ENCODE measurements at places on chromosomes 3 and 15.
A peak's percentile ranks its signal among the peaks of the same experiment; 100 is the strongest.

- no peak for DNase-seq
Measured at GRCh38 chr15:39713846-39714245, 68.8 kb downstream of the FSIP1 start.

- peak; percentile 69 for DNase-seq
Measured at GRCh38 chr15:91853511-91853947, at the start of gene SLCO3A1. SLCO3A1 (plus strand) TSS chr15:91853708.

- peak; percentile 99 for DNase-seq
Measured at GRCh38 chr3:197031315-197032285, 2.0 kb upstream of the MELTF start.

DNA sequence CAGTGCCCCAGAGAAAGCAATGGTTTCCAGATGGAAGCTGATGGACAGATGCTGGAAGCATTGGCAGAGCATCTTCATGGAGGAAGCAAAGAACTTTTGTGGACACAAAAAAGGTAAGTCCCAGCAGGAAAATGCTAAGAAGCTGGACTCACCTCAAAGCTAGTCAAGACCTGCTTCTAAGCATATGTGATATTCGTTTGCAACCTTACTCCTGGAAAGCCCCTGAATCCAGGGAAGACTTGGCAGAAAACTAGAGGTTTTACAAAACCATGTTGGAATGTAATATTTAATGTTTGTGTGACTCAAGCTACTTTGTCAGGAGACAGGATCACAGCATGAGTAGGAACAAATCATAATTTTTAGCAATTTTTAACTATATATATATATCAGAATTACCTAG is 288.2 kb downstream of the BCHE start:
- no peak for DNase-seq

DNA sequence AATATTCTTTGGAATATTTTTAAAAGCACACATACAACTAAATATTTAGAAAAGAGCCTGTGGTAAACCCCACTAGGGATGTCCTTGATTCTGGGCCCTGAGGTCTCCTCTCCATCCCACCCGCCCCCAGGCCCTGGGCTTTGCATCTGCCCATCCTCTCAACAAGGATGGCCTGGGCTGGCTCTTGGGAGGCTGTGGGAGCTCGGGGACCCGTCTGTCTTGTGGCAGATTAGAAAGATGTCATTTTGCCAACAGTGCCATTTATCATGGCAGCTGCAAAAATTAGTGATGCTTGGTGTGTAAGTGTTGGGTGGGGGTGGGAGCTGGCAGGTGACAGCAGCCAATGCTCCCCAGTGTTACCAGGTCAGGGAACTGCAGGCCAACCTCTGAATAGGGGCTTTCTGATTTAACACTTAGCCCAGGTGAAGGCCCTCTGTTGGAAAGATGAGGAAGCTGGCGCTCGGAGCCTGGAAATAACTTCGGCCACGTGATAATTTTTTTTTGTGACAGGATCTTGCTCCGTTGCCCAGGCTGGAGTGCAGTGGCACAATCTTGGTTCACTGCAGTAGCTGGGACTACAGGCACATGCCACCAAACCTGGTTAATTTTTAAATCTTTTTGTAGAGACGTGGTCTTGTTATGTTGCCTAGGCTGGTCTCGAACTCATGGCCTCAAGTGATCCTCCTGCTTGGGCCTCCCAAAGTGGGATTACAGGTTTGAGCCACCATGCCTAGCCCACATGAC is 16.9 kb upstream of the CSPG4 start:
- DNase-seq = no peak

DNA sequence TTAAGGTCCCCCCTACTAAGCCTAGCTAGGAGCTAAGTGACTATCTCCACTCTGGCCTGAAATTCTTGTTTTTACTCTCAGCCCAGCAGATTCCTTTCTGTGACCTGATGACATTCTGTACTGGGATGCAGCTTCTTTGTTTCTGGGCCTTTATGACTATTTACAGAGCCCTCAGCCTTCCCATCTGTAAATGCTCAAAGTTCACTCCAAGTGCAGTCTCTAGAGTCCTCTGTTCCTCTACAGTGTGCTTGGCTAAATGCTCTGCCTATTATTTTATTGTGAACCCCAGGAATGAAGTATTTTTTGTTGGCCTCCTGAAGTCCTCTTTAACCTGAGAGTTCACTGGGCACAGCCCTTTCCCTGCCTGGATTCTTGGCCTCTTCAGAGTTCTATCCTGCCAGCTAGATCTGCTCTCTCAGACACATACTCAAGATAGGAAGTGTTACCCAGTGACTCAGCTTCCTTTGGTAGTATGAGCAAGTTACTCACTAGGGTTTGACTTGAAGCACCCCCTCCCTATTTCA is 278.1 kb upstream of the P2RY1 start:
- DNase-seq = no peak

DNA sequence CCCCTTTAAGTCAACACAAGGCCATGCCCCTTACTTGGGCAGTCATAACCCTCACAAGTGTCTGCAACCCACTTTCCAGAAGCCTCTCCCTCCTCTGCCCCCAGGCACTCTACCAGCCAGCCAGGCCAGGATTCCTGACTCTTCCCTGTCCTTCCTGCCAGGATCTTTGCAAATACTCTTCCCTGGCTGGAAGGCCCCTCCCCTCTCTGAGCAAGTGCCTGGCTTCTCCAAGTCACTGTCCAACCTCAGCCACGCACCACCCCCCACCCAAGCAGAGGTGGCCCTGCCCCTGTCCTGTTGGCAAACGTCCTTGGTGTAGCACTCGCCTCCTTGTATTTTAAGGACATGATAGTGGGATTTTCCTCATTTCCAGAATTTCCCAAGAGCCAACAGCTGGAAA is 54.7 kb upstream of the USP3 start:
- no peak for DNase-seq

DNA sequence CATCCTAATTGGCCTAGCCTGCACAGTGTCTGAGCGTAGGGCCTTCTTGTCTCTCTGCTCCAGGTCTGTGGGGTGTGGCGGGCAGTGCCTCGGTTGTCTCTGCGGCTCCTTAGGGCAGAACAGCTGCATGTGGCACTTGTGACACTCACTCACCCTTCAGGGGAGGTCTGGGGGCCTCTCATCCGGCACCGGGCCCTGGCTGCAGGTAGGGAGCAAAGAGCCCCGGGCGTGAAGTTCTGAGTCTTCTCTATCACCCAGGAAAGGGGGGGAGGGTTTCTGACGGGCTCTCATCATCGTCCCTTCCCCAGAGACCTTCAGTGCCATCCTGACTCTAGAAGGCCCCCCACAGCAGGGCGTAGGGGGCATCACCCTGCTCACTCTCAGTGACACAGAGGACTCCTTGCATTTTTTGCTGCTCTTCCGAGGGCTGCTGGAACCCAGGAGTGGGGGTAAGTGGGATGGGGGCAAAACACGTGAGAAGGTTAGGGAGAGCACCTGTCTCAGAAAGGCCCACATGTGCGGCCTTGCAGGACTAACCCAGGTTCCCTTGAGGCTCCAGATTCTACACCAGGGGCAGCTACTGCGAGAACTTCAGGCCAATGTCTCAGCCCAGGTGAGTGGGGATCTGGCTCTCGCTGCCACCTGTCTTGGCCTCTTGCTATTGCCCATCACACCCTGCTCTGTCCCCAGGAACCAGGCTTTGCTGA is 2.6 kb downstream of the CHRD start:
- DNase-seq = no peak

- DNase-seq = peak; percentile 89
Measured at GRCh38 chr15:55403531-55403930, 4.6 kb downstream of the CCPG1 start.

- no peak for DNase-seq
Measured at GRCh38 chr15:68666812-68667450, 88.1 kb downstream of the CORO2B start.

- DNase-seq = peak; percentile 29
Measured at GRCh38 chr15:57865294-57865693, 158.8 kb downstream of the POLR2M start.

DNA sequence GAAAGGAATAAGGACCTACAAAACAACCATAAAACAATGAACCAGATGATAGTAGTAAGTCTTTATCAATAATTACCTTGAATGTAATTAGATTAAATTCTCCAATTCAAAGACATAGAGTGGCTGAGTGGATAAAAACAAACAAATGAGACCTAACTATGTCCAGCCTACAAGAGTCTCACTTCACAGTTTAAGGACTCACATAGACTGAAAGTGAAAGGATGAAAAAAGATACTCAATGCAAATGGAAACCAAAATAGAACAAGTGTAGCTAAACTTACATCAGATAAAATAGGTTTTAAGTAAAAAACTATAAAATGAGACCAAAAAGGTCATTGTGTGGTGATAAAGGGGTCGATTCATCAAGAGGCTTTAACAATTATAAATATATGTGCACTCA is 21.9 kb upstream of the NR1I2 start:
- no peak for DNase-seq

GRCh38 chr3:172201870-172202236 is 162.5 kb downstream of the FNDC3B start:
- DNase-seq = no peak

- DNase-seq = peak; percentile 50
Measured at GRCh38 chr3:98733053-98733811, 29.9 kb upstream of the ST3GAL6 start.

GRCh38 chr3:11832981-11833905 is 13.4 kb downstream of the TAMM41 start:
- DNase-seq = no peak

DNA sequence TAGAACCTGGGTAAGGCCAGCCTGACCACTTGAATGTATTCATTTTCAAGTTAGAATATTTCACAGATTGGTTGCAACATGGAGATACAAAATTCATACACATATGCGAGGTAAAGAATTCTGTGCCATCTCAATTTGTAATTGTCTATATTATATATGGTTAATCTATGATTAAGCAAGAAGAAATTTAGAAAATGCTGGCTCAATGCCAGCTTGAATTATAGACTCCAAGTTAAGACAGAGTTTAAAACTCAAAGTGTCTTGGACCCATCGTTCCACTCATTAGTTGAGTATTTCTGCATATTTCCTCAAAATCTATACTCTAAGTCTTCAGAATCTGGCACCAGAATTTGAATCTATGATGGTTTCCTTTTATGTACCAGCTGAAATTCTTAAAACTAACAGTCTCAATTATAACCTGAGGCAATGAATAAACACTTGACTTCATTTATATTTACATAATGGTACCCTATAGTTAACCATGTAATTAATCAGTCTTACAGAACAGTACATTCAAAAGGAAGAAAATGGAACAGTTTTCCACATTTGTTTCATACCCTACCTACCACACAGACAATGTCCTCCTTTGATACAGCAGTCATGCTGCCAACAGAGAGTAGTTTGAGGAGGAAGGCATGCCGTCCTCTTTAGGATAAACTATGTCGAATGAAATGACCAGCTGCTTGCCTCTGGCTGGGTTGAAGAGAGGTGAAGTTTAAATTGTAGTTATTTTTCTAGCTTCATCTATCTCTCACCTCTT is 95.7 kb downstream of the CD47 start:
- DNase-seq = no peak

- DNase-seq = no peak
Measured at GRCh38 chr3:12180631-12181030, 21.9 kb upstream of the TIMP4 start.

- DNase-seq = peak; percentile 42
Measured at GRCh38 chr15:82298520-82298919, 35.9 kb downstream of the SAXO2 start.

DNA sequence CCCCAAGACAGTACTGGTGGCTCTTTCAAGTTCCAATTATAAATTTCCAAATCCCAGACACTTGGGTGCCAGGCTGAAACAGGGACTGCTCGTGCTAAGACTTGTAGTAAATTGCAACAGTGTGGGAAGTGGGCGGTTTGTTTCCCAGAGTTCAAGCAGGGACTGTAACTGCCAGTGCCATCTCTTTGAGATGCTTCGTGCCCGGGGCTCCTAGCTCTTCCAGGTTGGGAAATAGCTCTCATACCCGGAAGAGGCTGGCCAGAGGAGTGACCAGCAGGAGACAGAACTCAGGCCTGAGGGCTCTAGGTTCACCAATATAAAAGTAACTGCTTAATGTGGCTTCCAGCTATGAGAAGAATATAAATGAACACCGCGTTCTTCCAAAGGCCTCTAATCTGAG is 54.0 kb upstream of the NEO1 start:
- no peak for DNase-seq

GRCh38 chr3:100868096-100868495 is 125.1 kb downstream of the ABI3BP start:
- DNase-seq = no peak

GRCh38 chr3:124847051-124847450 is 40.1 kb downstream of the ITGB5 start:
- no peak for DNase-seq

GRCh38 chr15:76114561-76114960 is 54.8 kb downstream of the TMEM266 start:
- DNase-seq = no peak

DNA sequence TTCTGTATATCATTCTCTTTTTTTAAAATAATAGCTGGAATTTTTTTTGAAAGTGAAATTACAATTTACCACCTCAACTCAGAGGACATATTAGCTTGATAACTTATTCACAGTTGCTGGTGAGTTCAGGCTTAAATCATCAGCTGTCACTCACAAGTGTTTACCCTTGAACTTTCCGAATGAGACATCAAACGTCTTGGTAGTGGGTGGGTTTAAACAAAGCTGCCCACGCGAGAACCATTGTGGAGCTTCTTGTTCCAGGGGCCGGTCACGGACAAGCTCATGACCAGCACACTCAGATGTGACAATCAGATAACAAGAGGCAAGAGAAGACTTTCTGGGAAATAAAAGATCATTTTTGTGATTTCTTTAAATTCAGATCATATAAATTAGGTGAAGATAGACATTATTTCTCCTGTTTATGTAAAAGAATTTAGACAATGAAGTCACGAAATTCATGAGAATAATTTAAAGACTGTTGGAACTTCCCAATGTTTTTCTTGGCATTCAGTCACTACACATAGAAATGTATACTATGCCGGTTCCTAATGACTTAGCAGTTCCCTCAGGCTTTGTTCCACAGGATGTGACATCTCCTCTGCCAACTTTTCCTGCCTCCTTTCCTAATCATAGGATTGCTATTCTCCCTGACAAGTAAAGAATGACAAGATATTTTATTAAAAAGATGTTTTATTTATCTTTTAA is 29.3 kb downstream of the BTD start:
- DNase-seq = peak; percentile 29

- DNase-seq = no peak
Measured at GRCh38 chr3:54165865-54166264, 43.5 kb downstream of the CACNA2D3 start.

GRCh38 chr3:129005526-129006303 is 4.6 kb downstream of the EFCC1 start:
- DNase-seq = no peak

DNA sequence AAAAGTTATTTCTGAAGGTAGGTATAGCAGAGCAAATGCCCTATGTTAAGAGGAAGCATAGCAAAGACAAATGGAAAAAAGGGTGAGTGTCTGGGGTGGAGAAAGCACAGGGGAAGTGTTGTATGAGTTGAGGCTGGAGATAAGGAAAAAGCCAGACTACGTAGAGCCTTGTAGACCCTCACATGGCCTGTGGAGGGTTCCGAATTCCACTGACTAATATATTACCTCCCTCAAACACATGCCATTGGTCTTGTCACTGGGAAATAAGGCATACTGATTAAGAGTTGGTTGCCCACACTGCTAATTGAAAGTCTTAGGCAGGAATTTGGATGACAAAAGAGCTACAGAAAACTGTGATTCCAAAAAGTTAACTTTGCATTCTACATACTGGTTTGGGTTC is 65.2 kb downstream of the TRAT1 start:
- DNase-seq = no peak

GRCh38 chr15:66608159-66608558 is 42.4 kb upstream of the LCTL start:
- DNase-seq = no peak

All from hematopoietic multipotent progenitor cell treated with erythropoietin and hydrocortisone succinate and interleukin-3 and kit ligand, for 6 days (in vitro differentiated cells).